ENCODE measurements at places on chromosomes 16 and 17.

- DNase-seq: no peak
Measured at GRCh38 chr17:1226308-1226707, 43.9 kb upstream of the BHLHA9 start.

GRCh38 chr16:52843381-52843780 is 209.3 kb downstream of the CHD9NB start:
- DNase-seq: no peak

DNA sequence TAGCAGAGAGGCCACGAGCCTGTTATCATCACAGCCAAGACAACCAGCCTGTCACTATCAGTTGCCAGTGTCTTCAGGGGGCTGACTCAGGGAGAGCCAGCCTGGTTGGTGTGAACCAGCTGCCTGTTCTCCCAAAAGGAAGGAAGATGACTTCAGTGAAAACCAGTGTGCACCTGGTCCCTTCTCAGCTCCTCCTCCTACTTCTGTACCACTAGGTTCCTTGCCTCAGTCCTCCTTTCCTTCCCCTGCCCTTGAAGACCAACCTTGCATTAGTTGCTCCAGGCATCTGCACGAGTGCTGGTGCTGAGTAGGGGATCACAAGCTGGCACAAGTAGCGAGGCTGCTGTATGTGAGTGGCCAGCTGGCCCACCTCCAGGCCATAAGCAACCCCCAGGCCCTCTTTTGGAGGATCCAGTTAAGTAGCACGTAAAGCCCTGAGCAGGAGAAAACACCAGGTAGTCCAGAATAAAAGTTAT is 8.5 kb downstream of the TUBG1 start:
- no peak for DNase-seq

DNA sequence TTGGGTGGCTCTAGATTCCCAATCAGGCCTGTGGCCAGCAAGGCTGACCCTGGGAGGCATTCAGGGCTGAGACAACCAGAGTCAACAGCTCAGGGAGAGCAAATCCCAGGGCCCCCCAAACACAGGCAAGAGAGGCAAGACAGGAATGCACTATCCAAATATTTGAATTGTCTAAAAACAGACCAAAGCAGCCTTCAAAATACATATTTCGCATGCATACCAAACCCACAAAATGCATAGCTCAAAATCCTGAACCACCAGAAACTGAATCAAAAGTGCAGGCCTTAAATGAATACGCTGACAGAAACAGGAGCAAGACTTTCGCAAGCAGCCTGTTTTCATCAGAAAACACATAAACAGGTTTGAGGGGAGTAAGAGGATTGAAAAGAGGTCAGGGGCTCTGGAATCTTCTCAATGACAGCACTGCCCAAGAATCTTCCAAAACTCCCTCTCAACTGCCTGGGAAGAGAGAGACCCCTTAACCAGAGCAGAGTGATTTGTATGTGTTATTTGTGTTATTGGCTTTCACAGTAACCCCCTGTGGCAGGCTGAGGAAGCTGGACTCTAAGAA is 213.6 kb upstream of the CDH5 start:
- DNase-seq: no peak

- DNase-seq: no peak
Measured at GRCh38 chr17:13329421-13329820, 272.3 kb downstream of the HS3ST3A1 start.

Measured in stimulated activated CD4-positive, alpha-beta T cell treated with anti-CD3 and anti-CD28 coated beads, Interleukin-2, amount 100 ng/mL, for 4 hours (primary cell).